ENCODE measurements at places on chromosomes 2 and 18.

DNA sequence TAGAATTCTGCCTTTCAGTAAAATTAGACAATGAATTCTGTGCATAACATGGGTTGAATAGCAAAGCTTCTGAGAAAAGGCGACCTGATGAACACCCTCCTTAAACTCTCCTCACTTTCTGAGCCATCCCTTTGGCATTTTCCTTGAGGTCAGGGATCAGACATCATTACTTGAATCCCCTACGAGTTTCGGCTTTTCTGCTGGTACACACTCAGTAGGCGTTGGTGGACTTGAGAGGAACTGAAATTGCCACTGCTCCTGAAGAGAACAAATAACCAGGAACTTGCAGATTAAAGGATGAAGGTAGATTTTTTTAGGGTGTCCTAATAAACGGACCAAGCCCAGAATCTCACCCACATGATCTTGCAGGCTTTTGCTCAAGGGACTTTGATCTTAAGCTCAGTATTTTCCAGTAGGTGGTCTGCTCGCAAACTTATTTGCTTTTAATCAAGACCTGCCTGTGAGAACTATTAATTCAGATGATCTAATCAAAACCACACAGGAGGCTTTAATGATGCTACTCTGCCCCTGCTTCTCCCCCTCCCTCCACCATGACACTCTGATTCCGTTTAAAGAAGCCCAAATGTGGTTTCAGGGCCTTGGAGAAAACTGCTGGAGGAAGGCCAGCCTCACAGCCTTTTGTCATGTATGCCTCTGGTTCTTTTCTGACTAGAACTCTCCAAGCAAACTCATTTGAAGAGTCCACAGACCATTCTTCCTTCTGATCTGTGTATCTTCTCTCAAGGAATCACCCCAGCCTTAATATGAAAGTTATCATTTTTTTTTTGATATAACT lies 124.9 kb downstream of the PRKCE start:
- DNase-seq, result no peak

DNA sequence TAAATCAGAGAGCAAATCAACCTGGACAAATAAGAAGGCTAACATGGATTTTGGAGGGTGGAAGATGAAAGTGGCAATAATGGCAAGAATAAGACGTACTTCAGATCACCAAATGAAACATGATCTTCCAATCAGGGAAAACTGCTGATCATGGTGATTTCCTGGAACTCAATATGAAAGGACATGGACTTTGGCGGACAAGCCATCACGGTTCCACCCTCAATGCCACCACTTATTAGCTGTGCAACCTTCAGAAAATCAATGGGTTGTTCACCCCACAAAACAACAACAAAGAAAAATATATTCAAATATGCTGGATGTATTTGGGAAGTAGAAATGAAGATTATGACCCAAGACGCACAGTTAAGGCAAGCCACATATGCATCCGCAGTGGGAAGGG lies 81.7 kb downstream of the PPP1R1C start:
- no peak for DNase-seq

- no peak for DNase-seq
These were observed 50.0 kb downstream of the EML4 start for GRCh38 chr2:42219160-42219559.

DNA sequence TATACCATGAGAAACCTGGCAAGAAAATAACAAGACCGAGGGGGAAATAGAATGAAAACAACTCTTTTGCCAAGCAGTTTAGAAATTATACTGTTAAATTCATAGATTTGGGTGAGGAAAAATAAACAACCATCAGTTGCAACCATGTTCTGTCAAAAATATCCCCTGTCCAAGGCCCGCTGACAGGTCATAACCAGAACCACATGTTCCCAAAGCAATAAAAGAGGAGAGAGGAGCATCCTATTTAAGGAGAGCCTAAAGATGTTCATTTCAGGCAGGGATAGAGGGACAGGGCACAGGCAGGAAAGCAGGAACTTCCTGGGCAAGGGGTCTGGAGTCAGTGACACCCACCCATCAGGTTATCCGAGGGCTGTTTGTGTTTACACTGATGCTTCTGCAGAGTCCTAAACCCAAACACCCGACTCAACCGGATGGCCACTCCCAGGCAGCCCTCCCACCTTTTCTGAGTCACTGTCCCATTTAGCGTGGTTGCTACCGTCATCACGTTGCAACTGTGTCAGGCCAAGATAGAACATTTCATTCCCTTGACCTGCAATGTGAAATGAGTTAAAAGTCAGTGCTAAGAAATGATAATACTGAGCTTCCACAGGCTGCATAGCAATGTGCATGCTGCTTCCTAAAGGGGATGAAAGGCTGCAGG lies 468.3 kb upstream of the RAB12 start:
- DNase-seq, result no peak

DNA sequence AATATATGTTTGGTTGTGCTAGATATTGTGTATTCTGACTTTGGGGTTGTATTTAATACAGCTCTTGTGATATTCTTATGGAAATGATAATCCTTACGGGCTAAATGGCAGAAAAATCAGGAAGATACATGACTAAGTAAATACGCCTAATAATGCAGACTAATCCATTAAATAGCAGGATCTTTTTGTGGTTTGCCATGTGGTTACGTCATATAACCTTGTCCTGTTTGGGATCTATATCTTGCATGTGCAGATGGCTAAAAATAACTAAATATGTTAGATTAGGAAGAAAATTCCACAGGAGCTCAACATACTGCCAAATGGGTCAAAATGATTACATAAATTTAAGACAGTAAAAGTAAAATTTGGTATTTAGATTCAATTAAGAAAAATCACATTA lies 83.0 kb downstream of the NEB start:
- DNase-seq, result no peak

- no peak for DNase-seq
These were observed 25.8 kb upstream of the LRP2 start for GRCh38 chr2:169388161-169388560.

- DNase-seq, result no peak
These were observed 53.5 kb downstream of the SLC4A1AP start for GRCh38 chr2:27717070-27717795.

DNA sequence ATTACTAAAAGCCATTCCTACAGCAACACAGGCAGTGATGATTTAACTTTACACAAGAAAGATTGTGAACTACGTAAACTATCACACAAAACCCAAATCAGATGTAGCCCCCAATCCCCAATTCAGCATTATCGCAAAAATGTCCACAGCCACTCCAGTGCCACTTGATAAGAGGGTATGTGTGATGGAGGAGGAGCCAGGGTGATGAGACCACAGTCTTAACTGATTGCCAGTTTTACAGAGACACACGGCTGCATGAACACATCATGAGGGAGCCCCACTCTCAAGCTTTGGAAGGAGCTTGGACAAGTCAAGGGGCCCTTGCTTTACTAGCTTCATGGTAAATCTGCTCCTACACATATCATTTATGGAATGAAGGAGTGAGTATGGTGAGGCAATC lies 116.0 kb downstream of the FAM161A start:
- no peak for DNase-seq

- no peak for DNase-seq
These were observed 29.3 kb downstream of the SOS1 start for GRCh38 chr2:39091543-39091942.

GRCh38 chr2:136207030-136207623 lies 89.2 kb upstream of the CXCR4 start:
- DNase-seq, result no peak

- no peak for DNase-seq
These were observed 229.2 kb downstream of the ANAPC1 start for GRCh38 chr2:111654829-111655228.

GRCh38 chr18:44882163-44882868 lies 201.6 kb downstream of the SETBP1 start:
- DNase-seq, result no peak

- no peak for DNase-seq
These were observed 222.7 kb upstream of the EPAS1 start for GRCh38 chr2:46074501-46074900.

GRCh38 chr18:24539866-24540617 lies 79.6 kb downstream of the HRH4 start:
- DNase-seq, result no peak

DNA sequence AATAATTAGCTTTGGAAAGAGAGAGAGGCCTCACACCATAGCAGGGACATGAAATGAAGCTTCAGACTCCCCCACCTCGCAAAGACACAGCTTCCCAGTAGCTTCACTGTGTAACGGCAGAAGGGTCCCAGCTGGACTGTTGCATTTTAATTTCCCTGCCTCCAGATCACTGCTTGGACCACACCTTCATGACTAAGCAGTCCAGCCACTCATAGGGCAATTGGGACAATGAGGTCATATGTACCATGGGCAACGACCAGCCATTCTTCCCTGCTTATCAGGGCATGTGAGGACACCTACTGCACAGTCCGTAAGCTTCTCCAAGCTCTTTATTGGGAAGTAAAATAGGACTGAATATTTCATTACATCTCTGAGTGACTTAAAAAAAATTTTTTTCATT lies 183.0 kb downstream of the MREG start:
- DNase-seq, result no peak

- no peak for DNase-seq
These were observed 7.7 kb downstream of the FHL2 start for GRCh38 chr2:105391058-105391627.

GRCh38 chr2:7019191-7019590 lies 102.0 kb downstream of the RNF144A start:
- DNase-seq, result no peak

DNA sequence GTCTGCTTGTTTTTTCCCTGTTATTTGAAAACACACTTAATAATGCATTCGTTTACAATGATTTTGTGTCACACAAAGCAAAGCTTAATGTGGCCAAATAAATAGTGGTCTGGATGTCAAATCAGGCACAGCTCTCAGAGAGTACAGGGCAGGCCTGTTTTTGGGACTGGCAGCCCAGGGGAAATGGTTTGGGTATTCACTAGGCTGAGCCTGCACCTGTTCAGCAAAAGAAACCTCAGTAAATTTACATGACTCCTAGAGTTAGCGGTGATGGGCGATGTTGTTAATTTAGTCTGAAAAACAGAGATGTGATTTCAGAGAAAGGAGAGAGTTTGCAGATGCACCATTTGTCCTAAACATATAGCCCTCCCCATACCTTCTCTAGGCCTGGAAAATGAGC lies 197.1 kb downstream of the ALK start:
- DNase-seq, result no peak

- peak; percentile 25 for DNase-seq
These were observed 2.8 kb downstream of the TMEM169 start for GRCh38 chr2:216084547-216084946.

- DNase-seq, result no peak
These were observed 359.7 kb downstream of the MBD2 start for GRCh38 chr18:53864770-53865169.

DNA sequence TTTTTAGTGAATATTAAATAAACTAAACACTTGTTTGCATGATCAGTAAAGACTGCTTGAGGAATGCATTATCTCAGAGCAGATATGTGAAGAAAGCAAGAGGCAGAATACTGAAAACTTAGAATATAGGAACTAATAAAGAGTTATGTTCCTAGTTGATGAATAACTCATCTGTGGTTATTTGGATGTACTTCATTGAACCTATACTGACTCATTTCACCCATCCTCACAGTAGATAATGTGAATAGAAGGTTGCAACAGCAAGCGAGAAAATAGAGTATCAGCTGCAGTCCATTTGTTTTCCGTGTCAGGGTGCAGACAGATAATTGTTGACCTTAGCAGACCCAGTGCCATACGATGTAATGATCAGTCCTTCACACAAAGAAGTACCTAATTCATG lies 945.7 kb upstream of the LRRTM1 start:
- DNase-seq, result no peak

- peak; percentile 63 for DNase-seq
These were observed 89.6 kb downstream of the UXS1 start for GRCh38 chr2:106104332-106105062.

DNA sequence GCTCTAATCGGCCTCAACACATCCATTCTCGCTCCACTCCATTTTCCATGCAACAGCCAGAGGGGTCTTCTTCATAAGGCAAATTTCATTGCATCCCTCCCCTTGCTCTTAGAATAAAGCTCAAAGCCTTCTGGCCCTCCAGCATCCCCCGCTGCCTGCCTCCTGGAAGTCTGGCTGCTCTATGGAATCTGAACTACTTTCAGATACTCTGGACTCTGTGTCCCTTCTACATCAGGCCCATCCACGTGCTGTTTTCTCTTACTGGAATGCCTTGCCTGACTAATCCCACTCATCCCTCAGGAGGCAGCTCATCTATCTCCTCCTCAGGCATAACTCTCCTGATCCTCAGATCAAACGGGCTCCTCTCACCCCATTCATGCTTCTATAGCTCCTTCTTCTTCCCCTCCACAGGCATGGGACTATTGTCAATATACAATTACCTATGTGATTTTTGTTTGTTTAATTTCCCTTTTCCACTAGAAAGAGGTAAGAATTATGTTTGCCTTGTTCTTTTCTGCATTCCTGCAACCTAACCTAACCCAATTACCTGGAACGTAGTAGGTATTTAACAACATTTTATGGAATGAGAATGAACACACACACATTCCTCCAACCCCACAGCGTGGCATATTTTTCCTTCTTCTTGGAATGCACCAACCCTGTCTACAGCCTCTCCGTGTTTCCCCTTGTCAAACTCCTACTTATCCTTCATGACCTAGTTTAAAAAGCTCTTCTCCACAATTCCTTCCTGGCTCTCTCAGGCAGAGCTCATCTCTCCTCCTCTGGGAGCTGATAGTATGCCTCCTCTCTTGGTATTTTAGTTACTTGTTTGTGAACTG lies 49.5 kb downstream of the LBH start:
- no peak for DNase-seq

GRCh38 chr2:97067279-97068004 lies 27.2 kb downstream of the FAHD2B start:
- no peak for DNase-seq

GRCh38 chr18:9055185-9055584 lies 47.3 kb upstream of the NDUFV2 start:
- DNase-seq, result no peak

GRCh38 chr2:152359573-152360363 lies 24.8 kb downstream of the FMNL2 start:
- DNase-seq, result no peak

DNA sequence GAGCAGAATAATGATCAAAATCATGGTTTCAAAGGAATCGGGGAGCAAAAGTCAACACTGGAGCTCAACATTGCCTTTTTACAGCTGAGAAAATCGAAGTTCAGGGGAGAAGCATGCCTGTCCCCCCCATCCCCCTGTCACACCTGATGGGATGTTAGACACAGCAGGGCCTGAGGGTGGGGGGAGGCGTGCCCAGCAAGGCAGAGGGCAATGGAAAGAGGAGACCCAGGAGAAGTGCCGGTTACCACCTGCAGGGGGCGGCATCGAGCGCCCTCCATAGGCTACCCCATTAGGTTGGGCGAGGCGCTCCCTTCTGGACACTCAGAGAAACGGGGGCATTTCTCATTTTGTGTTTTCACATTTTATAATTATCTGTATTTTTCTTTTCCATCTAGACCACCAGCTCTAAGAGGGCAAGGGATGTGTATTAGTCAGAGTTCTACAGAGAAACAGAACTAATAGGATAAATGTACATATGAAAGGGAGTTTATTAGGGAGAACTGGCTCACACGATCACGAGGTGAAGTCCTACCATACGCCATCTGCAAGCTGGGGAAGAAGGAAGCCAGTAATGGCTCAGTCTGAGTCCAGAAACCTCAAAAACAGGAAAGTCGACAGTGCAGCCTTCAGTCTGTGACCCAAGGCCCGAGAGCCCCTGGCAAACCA lies 271.3 kb downstream of the LRATD1 start:
- DNase-seq, result peak; percentile 1
